ENCODE measurements at places on chromosomes 3 and 15. TPM values are rescaled to one million over a fixed set of nuclear protein-coding genes. Genes with fewer than 3 reads are reported as not detected.

CDCP1 gene
- total RNA-seq, result 0.53 TPM

CASR gene
- total RNA-seq, result 0.14 TPM

GRCh38 chr15:74291101-74292071, 55.3 kb downstream of the CCDC33 start:
- peak; percentile 85 for DNase-seq

GRCh38 chr3:193774272-193774915, 181.4 kb downstream of the OPA1 start:
- DNase-seq, result no peak

DNA sequence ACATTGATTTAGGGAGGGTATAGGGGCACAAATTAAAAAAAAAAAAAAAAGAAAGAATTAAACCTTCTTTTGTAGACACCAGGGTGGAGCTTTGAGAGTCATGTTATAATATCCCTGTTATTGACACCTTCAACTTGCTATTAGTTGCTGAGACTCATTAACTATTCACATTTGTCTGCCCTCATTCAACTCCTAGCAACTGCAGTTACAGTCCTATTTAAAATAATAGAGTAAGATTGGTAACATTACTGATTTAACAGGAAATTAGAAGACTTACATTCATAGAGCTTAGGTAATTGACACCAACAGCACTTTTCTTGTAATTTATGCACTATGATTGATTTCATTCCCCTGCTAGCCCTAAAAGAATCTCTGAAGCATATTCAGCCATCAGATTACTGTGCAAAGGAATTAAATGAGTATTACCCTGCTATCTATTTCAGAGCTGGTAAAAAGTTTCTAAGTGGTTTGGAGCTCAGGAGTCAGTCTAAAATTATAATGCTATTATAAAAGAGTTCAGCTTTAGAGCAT, 148.8 kb upstream of the TBL1XR1 start:
- no peak for DNase-seq

GRCh38 chr3:173249457-173249856, 108.4 kb upstream of the SPATA16 start:
- DNase-seq, result no peak

- no peak for DNase-seq
Measured at GRCh38 chr15:71071529-71071928, 43.7 kb upstream of the THSD4 start.

DNA sequence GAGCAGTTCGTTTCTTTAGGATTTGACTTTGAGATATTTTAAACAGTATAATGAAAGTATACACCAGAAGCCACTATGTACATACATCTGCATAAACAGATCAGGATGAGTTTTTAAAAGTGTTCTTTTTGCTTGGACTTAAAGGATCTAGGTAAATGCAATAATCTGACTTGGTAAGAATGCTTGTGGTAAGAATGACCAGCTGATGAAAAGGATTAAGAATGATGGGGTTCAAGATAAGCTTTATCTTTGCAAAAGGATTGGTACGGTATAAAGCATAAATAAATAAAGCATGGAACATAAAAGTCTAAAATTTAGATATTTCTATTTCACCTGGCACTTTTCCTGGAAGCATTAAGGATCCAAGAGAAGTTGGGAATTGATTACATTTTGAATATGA, 9.8 kb upstream of the MME start:
- DNase-seq, result no peak
